ENCODE measurements at places on chromosomes 2 and 18.
A peak's percentile ranks its signal among the peaks of the same experiment; 100 is the strongest.

DNA sequence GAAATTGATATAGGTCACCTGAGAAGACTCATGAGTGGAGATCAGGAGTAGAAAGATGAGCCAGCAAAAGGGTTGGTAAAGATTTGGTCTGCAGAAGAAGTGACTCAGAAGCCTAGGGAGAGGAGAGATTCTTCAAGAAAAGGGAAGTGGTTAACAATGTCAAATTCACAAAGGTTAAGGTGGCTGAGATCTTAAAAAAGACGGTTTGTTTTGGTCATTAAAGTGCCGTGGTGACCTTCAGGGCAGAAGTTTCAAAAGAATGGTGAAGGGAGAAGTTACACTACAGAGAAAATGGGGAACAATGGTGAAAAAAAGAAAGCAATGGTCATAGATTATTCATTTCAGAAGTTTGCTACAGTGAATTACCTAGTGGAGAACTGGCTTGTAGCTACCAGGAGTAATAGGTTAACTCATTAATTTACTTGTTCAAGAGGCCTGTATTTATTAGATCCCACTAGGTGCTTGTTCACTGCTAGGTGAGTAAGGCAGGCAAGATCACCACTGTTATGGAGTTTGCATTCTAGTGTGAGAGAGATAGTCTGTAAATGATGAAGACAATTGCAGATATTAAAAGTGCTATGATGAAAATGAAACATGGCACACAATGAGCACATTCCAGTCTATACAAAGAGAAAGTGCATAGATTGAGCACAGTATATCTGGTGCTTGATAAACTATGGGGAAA lies 43.0 kb downstream of the FBXO48 start:
- DNase-seq: peak; percentile 47

- no peak for DNase-seq
Observed at GRCh38 chr2:233140978-233141377, 80.8 kb downstream of the INPP5D start.

- no peak for DNase-seq
Observed at GRCh38 chr2:172091761-172092566, 6.7 kb downstream of the DLX1 start.

DNA sequence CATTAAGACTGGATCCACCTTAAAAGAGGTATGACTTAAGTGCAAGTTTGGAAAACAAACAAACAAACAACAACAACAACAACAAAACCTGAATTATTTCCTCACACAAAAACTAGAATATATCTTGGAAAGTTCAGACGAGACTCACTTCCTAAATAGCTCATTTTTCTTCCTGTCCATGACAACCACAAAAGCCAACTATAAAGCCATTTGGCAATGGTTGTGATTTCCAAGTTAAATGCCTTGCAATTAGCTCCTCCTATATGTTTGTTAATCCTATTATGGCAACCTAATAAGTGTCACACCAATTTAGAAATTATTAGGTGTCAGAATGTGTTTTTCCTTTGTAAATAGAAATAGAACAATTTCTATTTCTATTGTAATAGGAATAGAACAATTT lies 91.6 kb upstream of the ARL5A start:
- DNase-seq: no peak

DNA sequence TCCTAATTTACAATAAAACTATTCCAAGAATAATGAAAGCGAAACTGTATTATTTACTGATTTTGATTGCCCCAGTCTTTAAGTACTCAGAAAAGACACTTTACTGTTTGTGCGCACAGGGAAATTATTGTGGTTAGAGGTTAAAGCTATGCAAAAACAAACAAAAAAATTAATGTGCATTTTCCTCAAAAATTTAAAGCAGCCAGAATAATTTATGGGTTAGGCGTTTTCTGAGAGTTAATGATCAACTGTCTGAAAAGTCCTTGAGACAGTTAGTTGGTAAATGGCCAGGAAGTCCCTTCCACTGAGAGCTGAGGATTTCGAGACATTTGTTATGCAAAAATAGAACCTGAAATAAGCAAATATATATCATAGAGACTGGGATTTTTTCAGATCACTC lies 143.3 kb downstream of the IRS1 start:
- DNase-seq: no peak

- peak; percentile 80 for DNase-seq
Observed at GRCh38 chr2:70570041-70570661, 16.5 kb upstream of the TGFA start.

GRCh38 chr2:10305254-10305635 lies 2.5 kb downstream of the HPCAL1 start:
- DNase-seq: no peak

- DNase-seq: no peak
Observed at GRCh38 chr2:167424221-167424620, 535.9 kb downstream of the XIRP2 start.

GRCh38 chr2:9556121-9556743 lies 602 bp upstream of the ADAM17 start:
- DNase-seq: no peak

- peak; percentile 41 for DNase-seq
Observed at GRCh38 chr2:9336576-9337314, 86.6 kb downstream of the ITGB1BP1 start.

GRCh38 chr18:10101729-10102128 lies 187.9 kb downstream of the VAPA start:
- no peak for DNase-seq

- no peak for DNase-seq
Observed at GRCh38 chr18:45619826-45620201, 4.5 kb downstream of the SLC14A2 start.

- no peak for DNase-seq
Observed at GRCh38 chr2:232410238-232410900, 3.7 kb downstream of the ALPG start.

- no peak for DNase-seq
Observed at GRCh38 chr18:2641638-2642037, 13.9 kb upstream of the SMCHD1 start.

GRCh38 chr2:225041851-225042799 lies at the start of gene DOCK10:
Gene DOCK10 (minus strand): TSS chr2:225042468. CDS start chr2:225042374, 94 bp downstream.
- peak; percentile 67 for DNase-seq

DNA sequence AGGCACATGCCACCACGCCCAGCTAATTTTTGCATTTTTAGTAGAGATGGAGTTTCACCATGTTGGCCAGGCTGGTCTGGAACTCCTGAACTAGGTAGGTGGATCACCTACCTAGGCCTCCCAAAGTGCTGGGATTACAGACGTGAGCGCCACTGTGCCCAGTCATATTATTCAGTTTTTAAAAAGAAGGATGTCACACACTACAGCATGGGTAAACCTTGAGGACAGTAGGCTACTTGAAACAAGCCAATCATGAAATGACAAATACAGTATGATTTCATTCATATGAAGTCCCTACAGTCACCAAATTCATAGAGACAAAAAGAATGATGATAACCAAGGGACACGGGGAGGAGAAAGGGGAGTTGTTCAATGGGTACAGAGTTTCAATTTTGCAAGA lies 31.1 kb upstream of the ARHGEF4 start:
- DNase-seq: no peak

DNA sequence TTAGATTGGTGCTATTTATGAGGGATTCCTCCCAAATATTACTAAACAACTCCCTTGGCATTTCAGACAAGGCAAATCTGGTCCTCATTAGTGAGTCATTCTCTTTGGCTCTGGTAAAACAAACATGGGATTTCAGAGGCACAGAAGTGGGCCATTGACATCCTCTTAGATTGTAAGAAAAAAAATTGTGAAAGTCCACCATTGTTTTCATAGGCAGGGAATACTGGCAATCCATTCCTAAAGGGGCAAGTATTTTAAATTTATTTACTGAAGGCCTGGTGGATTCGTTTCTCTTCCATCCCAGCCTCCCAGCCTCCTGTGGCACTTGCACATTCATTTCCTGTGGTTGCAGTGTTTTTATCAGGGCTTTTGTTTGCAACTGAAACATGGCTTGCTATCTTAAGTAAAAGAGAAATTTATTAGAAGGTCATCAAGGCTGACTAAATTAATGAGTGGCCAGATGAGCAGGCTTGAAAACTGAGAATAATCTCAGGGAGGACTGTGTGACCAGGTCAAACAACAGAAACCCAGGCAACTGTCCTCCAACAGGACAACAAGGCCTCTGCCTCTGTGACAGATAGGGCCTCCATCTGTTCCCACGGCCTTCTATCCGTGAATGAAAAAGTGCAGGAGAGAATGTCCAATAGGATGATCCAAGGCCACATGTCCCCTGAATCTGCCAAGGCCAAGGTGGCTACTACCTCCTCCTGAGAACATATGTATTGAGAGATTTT lies 23.1 kb upstream of the TNFAIP6 start:
- peak; percentile 79 for DNase-seq

- DNase-seq: no peak
Observed at GRCh38 chr2:236080412-236080811, 87.8 kb downstream of the GBX2 start.

GRCh38 chr2:228615496-228615895 lies 434.0 kb upstream of the SPHKAP start:
- peak; percentile 10 for DNase-seq

- no peak for DNase-seq
Observed at GRCh38 chr2:20766798-20767644, 55.9 kb downstream of the LDAH start.

DNA sequence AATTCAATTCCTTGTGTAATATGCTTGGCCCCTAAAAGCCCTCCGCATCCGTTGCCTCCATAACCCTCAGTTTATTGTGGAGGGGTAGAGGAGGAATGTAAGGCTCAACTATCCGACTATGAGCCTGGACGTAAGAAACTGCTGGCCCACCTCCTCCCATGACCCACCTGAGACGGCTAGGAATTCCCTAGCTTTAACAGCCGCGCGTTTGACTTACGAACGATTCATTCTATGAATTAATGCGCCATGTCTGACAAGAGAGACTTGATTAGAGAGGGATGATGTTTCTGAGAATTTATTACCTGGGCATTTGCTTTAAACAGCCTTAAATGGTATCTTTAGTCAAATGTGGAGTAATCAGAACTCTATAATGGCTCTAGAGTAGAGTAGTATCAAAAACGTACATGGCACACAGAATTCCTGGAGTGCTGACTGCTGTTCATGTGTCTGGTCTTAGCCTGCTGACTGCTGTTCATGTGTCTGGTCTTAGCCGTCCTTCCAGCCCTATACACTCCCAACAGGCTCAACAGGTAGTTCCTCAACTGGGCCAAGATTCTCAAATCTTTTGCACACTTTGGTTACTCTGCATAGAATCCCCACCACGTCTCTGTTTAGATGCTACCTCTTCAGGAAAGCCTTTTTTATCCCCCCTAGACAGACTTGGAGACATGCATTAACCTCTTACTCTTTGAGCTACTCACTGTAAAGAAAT lies 899 bp upstream of the GFPT1 start:
- DNase-seq: no peak

GRCh38 chr2:105062158-105062557 lies 24.3 kb downstream of the MRPS9 start:
- no peak for DNase-seq

GRCh38 chr2:85275984-85276540 lies 51.7 kb downstream of the TGOLN2 start:
- no peak for DNase-seq

- no peak for DNase-seq
Observed at GRCh38 chr2:81194176-81194575, 889.6 kb upstream of the LRRTM1 start.

GRCh38 chr2:218547511-218547910 lies 20.6 kb downstream of the USP37 start:
- DNase-seq: no peak

DNA sequence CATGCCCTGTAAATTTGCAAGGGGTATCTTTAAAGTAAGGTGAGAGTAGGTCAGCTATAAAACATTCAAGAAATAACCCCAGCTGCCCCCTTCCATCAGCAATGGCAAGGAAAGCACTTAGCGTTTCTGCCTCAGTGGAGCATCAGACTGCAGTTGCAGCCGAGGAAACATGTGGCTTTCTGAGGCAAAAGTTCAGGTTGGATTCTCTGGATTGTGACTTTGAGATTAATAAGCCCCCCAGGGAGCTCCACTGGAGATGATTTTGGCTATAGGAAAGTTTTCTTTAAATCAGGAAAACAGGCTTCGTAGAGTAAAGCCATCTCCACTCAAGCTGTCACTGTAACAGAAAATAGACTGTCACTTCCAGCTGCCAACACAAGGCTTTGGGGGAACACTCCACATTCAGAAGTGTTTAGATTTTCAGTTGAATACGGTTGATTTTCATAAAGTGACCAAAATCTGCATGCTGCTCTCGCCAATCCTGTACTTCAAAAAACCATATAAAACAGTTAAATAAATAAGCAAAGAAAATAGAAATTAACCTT lies 15.3 kb upstream of the RIT2 start:
- no peak for DNase-seq

- DNase-seq: no peak
Observed at GRCh38 chr2:14804902-14805301, 172.4 kb downstream of the LRATD1 start.

GRCh38 chr2:100259106-100259505 lies 63.2 kb downstream of the LONRF2 start:
- no peak for DNase-seq

DNA sequence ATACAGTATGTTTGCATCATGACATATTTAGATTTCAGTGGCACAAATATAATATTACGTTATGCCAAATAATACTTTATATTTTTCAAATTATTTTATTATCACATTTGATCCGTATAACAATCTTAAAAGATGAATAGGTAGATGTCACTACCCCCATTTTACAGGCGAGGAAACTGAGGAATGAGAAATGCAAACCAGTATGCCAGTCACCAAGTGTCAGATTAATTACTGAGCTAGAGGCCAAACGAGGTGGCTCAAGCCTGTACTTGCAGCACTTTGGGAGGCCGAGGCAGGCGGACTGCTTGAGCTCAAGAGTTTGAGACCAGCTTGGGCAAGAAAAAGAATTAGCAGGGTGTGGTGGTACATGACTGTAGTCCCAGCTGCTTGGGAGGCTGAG lies 17.4 kb upstream of the YES1 start:
- DNase-seq: no peak

DNA sequence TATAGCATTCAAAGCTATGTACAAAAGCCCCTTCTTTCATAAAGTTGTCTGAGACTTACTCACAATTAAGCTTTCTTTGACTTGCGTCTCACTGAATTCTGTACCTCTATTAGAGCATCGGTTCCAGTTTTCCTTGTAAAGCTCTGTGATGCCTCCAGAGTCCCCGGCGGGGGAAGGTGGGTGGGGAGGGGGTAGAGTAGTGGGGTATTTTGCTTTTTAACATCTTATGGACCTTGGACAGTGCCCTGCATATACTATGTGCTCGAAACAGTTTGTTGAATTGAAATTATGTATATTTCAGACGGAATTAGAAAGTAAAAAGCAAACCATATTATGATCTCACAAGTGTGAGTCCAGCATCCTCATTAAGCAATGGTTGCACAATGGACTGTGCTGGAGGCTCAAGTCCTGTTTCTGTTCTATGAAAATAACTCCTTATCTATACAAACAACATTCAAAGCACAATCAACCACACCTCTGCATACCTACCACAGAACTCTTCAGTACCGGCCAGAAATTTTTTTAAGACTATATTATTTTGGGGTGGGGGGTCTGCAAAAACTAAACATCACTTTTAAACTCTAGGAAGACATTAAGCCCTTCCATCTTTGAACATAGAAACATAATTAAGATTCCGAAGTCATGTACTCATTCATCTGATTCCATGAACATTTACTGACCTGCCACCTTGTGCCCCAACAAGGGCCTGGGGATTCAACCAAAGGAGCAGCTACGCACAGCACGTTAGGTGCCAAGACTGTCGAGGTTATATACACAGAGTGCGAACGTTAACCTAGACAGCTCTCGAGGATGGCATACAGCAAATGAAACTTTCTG lies 908 bp downstream of the STAT1 start:
- peak; percentile 12 for DNase-seq
